Activated T-helper 2 cell treated with anti-CD3 and anti-CD28 coated beads, Interferon-gamma antibody, Interleukin-2, Interleukin-4, amounts not matched to agents 10 μg/mL and 5 μg/mL and 100 μg/mL, durations not matched to agents 14 hours and 24 hours and 36 hours (primary cell): ENCODE measurements at places on chromosomes 3 and 15. TPM values are rescaled to one million over a fixed set of nuclear protein-coding genes. Genes with fewer than 3 reads are reported as not detected.

GRCh38 chr3:45666757-45667431 lies 22.3 kb upstream of the SACM1L start:
- no peak overlapping the region for H3K4me3 ChIP-seq
- H3K27ac ChIP-seq: peak overlapping the region; percentile 51
- no peaks in the 10 kb centered on the region for H3K27me3 ChIP-seq
- peaks cover 47% of the 10 kb centered on the region for H3K4me1 ChIP-seq
- DNase-seq: no peak
- peaks cover 49% of the 10 kb centered on the region for H3K36me3 ChIP-seq

Gene CCDC54
- not detected in 2 replicates for total RNA-seq

DNA sequence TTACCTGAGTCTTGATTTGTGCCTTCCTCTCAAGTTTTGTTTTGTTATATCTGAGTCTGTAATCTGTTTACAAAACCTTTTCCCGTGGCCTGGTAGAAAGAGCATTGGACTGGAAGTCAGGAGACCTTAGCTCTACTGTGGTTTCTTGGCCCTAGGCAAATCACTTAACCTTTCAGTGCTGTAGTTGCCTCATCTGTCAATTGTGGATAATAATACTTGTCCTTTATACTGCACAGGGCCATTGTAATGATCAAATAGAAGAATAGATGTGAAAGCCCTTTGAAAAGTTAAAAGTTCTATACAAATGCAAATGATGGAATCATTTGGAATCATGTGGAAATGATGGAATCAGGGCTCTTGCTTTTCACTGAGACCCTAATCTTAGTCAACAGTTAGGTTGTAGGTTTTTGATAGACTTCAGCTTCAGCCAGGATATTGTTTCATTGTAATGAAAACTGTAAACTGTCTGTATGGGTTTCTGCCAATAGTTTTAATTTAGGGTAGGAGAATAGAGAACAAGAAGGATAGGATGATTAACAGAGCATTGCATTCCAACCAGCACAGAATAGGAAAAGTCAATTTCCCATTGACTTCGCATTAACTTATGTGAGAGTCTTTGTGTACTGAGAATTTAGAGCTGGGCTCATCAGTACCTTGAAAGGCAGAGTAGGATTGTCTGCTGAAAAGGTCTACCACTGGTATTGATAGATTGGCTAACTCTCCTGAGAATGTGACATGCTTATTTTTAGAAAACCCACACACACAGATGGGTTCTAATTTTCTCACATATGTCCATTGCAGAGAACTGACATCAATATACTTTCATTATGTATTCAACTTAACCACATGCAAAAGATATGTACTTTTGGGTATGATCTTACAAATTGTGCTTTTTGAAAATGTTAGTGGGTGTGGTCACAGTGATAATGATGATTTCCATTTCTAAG lies 21.8 kb downstream of the MAP2K5 start:
- H3K4me1 ChIP-seq: peaks cover 20% of the 10 kb centered on the region
- H3K36me3 ChIP-seq: peaks cover 27% of the 10 kb centered on the region
- no peak overlapping the region for H3K4me3 ChIP-seq

GRCh38 chr3:60847791-60848190 lies 403.5 kb downstream of the FHIT start:
- H3K27me3 ChIP-seq: no peaks in the 10 kb centered on the region
- H3K27ac ChIP-seq: no peak overlapping the region
- no peaks in the 10 kb centered on the region for H3K36me3 ChIP-seq
- H3K4me3 ChIP-seq: no peak overlapping the region

Gene ADAMTS17
- total RNA-seq: 0.28 and 1.1 TPM in 2 replicates

Gene SPPL2A
- 97.3 and 99.0 TPM in 2 replicates for total RNA-seq

GRCh38 chr3:49790626-49791411 lies 4.5 kb upstream of the IP6K1 start:
- no peak for DNase-seq
- H3K4me1 ChIP-seq: peaks cover 10% of the 10 kb centered on the region
- H3K27me3 ChIP-seq: no peaks in the 10 kb centered on the region
- H3K4me3 ChIP-seq: no peak overlapping the region
- peaks cover under 1% of the 10 kb centered on the region for H3K36me3 ChIP-seq

Gene LARP6
- not detected in 2 replicates for total RNA-seq

- H3K4me1 ChIP-seq: peaks cover 6% of the 10 kb centered on the region
- peaks cover 10% of the 10 kb centered on the region for H3K27me3 ChIP-seq
- H3K4me3 ChIP-seq: no peak overlapping the region
These were observed 283.9 kb downstream of the RORA start for GRCh38 chr15:60945196-60945595.
